ENCODE measurements at places on chromosomes 4 and X. TPM values are rescaled to one million over a fixed set of nuclear protein-coding genes. Genes with fewer than 3 reads are reported as not detected.
A peak's percentile ranks its signal among the peaks of the same experiment; 100 is the strongest.

- no peaks in the 10 kb centered on the region for H3K27me3 ChIP-seq
- peaks cover 8% of the 10 kb centered on the region for H3K36me3 ChIP-seq
- peak within 1 kb of the TSS; percentile 98 for H3K27ac ChIP-seq
- peak within 1 kb of the TSS; percentile 75 for H3K4me3 ChIP-seq
- peak; percentile 85 for DNase-seq
Measured at GRCh38 chrX:119467842-119468550, at the start of gene SLC25A5. TSS of gene SLC25A5 (plus strand) at chrX:119468444. CDS start at chrX:119468516, 72 bp downstream.

DNA sequence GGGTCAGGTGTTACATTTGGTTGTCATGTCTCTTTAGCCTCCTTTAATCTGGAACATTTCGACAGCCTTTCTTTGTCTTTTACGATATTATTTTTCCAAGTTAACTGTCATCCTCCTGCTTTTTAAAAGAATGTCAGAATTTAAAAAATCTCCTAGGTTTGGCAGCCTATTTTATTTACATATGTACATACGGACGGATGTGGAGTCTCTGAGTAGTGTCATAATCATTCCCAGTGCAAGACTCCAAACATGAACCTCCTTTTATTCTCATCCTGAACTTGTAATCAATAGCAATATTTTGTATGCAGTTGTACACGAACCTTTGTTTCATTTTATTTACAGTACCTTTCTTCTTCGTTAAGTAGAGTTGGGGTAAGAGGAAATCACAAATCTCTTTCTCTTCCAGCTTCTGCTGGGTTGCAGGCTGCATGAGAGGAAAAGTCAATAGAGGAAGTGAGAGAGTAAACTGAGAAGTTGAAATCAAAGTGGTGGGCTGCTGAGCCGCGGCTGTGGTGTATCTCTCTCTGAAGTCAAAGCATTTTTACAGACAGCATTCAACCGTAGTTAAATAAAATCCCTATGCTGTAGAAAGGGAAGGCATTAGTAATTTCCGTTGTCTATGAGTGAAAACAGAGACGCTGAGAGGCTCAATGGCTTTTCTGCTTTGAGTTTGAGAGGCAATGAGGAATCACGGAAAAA, 53.9 kb upstream of the RPS6KA3 start:
- DNase-seq: no peak
- H3K27ac ChIP-seq: no peak overlapping the region
- H3K4me1 ChIP-seq: no peaks in the 10 kb centered on the region
- no peaks in the 10 kb centered on the region for H3K27me3 ChIP-seq

DNA sequence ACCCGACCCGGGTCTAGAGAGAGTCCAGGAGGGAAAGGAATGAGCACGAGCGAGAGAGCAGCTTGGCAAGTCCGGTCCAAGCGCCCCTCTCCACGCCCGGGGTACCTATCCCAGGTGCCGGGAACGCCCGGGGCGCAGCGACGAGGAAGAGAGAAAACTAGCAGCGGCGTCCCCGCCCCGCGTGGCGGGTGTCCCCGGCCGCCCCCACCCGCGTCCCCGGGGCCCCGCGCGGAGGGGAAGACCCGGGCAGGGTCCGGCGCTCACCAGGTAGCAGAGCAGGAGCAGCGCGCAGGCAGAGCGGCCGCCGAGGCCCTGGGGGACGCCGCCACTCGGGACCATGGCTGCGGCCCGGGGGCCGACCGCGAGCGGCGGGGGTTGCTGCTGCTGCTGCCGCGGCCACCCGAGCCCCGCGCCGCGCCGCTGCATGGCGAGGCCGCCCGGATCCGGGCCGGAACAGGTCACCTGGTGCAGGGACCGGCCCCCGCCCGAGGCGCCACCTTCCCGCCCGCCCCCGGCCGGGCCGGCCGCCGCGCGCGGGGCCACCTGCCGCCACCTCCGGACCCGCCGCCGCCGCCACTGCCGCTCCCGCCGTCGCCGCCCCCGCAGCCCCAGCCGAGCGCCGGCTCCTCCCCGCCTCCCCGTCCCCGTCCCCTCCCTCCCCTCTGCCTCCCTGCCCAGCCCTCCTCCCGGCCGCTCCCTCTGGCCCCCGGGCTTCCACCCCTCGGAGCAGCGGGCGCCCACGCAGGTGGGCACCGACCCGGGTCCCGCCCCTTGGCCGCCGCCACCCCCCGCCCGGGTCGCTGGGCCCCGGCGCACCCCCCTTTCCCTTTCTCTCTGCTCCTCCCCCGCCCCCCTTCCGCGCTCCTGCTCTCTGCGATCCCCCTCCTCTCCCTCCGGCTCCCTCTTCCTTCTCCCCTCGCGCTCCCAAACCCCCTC, at the start of gene SEL1L3:
Gene SEL1L3 (minus strand): TSS at position 578 of the 936 bp plus-strand sequence. CDS start 152 bp downstream, at position 426.
- peak within 1 kb of the TSS; percentile 18 for H3K27ac ChIP-seq
- H3K4me3 ChIP-seq: peak within 1 kb of the TSS; percentile 65
- peak; percentile 42 for DNase-seq

The FMR1NB gene
- total RNA-seq: not detected

The AMOT gene
- 1.5 TPM for total RNA-seq

Measured in liver (tissue), 10 donors.